T-helper 9 cell (primary cell): ENCODE measurements at places on chromosomes 7 and 10.

- DNase-seq: no peak
Measured at GRCh38 chr10:108899670-108900069, 1023.6 kb downstream of the XPNPEP1 start.

DNA sequence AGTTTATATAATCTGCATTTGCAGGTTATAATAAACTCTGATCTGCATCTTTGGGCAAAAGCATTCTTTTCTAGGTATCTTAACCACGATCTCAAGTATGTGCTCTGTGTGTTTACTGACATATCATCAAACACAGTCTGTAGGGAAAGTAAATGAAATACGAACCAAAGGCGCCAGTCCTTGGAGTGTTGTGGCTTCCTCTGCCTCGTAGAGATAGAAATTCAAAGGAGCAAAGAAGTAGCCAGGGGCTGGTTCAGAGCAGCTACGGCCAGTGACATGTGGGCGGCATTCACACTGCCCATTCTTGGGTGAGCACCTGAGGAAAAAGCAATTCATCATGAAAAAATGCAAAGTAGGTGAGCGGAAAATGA, 38.7 kb downstream of the LAMB4 start:
- no peak for DNase-seq

- DNase-seq: no peak
Measured at GRCh38 chr10:22894714-22895113, 33.1 kb upstream of the ARMC3 start.

DNA sequence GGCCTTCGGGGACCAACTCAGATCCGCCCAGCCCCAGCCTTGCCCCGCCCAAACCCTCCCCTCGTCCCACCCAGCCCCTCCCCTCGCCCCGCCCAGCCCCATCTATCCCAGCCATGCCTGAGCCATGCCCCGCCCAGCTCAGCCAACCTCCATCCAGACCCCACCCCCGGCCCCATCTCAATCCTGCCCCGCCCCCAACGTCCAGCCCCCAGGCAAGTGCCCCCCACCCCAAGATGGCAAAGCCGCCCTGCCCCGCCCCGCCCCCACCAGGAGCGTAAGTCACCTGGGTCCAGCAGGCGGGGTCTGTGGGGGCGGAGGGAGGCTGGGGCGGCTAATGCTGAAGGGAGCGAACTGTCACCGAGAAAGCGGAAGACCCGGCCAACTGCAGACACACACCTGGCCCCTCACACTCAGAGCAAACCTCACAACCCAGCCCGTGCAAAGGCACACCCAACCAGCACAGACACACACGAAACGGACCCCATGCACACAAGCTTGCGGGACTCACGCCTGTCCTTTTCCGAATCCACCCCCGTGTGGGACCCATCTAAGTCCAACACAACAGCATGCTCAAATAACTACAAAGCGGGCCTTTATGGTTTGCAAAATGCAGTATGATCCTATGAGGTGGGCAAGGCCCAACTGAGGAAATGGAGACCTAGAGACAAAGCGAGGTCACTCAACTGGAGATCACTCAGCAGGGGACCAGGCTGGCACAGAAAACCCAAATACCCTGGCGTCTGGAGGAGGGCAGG, 11.5 kb upstream of the OGA start:
- peak; percentile 64 for DNase-seq

DNA sequence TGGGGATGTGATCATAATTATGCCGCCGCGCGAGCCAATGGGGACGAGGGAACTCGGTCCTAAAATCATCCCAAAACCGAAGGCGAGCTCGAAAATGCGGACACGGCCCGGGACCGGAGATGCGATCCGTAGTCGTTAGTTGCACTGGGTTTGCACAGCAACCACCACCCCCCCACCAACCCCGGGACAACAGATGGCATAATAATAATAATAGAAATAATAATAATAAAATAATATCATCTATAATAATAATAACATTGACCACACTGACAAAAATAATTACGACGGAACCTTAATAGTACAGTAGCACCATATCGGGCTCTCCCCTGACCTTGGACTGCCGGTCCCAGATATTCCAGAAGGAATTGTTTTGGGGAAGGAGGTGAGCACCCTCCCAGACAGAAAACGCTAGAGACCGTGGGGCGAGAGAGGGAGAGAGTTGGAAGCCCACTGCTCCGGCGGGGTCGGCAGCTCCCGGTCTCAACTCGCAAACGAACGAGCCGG, 1.1 kb upstream of the EMX2 start:
- DNase-seq: no peak

DNA sequence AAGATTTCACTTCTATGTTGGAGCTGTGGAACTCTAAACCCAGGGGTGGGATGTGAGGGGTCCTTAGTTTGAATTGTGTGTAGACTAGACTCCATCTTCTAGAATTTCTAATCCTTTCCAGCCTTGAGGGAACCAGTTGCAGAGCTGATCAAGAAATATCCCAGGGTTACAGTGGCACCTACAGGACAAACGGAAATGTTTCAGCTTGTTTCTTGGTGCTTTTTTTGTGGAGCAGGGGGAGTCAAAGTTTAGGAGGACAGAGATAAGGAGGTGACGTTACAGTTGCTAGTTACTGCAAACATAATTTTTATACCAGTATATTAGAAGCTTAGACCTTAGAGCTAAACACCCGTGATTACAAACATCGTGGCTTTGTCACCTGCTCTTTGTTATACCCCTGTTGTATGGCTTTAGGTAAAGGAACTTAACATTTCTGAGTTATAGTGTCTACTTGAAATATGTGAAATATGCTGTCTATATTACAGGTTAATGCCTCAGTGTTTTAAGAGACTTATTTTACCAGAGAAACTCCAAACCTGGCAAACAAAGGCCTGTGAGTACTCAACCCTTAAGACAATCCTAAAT, 84.5 kb upstream of the DYNC1I1 start:
- no peak for DNase-seq

GRCh38 chr10:89274928-89275327, 23.4 kb upstream of the LIPA start:
- DNase-seq: no peak

GRCh38 chr10:104028146-104028545, 57.5 kb downstream of the COL17A1 start:
- DNase-seq: no peak

DNA sequence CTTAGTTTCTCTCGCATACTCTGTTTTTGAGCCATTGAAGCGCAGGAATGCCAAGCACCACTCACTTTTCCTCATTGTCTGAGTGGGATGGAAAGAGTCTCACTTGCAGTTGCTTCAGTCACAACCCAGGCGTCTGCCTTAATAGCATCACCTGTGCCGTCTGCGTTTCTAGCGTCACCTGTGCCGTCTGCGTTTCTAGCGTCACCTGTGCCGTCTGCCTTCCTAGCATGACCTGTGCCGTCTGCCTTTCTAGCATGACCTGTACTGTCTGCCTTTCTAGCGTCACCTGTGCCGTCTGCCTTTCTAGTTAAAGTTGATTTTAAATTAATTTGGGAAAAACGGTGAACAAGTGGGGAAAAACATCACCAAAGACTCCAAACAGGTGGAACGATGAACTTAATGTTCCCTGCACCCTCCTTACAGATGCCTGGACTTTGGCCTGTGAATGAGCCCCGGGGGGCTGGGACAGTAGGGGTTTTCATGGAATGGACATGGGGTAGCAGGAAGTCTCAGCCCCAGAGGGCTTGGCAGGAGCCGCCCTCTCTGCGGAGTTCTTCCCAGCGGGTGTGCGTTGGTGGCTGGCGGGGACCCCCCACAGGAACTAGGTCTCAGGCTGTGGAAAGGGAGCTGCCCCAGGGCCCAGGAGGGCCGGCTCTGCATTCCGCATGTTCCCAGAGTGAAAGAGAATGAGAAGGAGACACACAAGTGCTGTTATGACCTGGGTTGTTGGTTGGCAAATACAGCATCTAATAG, 3.5 kb downstream of the ZNF511 start:
- DNase-seq: no peak

DNA sequence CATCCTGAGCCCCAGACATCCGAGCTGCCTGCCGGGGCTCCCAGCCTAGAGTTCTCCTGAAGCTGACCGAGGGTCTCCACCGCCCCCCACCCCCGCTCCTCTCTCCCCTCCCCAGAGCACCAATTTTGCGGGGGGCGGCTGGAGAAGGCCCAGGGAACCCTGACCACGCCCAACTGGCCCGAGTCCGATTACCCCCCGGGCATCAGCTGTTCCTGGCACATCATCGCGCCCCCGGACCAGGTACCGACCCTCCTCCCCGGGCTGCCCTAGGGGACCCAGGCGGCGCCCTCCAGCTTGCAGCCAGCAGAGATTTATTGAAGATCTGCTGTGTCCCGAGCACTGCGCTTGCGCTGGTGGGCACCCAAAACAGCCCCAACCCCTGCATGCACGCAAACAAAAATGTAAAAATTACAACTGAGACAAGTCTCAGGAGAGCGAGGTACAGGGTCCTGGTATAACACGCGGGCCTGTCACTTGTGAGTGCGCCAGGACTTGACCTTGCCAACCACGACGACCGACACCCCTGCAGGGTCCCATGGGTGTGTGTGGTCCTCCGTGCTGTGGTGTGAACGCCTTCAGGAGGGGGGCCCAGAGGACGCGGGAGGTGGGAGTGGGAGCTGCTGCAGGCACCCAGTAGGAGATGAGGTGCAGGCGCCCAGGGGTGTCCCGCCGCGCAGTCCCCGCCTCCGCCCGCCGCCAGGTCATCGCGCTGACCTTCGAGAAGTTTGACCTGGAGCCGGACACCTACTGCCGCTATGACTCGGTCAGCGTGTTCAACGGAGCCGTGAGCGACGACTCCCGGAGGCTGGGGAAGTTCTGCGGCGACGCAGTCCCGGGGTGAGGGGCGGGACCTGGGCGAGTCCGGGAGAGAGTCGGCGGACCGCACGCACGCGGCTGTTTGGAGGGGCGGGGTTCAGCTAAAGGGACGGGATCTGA, 3.1 kb downstream of the PCOLCE start:
- no peak for DNase-seq

GRCh38 chr10:13485623-13486022, 43.2 kb downstream of the BEND7 start:
- no peak for DNase-seq

GRCh38 chr7:151198945-151199848, 11.1 kb downstream of the H2BK1 start:
- no peak for DNase-seq

GRCh38 chr7:137996386-137996851, 5.5 kb downstream of the CREB3L2 start:
- DNase-seq: no peak

- no peak for DNase-seq
Measured at GRCh38 chr10:52674474-52674873, 98.1 kb downstream of the MBL2 start.

DNA sequence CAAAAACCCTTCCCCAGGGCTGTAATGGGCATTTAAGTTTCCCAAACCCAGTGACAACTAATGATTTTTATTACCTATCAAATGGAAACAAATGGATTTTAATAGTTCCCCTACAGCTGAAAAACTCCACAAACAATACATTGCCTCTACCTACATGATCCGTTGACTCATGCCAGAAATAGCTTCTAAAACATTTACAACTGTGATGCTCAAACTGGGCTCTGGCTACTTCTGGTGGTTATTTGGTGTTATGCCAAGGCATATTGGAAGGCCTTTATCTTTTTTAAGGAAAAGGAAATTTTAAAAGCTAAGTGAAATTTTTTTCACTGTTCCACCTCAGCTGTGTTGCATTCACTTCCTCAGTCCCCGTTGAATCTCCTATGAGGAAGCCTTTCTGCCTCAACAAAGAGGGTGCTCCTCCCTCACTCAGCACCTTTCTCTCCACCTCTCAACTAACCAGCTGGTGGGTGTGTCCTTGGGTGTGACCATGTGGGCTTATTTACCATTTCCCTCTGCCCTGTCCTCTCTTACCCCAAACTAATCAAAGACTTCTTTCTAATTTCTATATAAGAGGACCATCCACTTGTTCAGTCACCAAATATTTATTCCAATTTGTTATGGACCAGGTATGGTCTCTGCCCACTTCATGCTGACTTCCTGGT, 82.9 kb downstream of the PRTFDC1 start:
- no peak for DNase-seq

DNA sequence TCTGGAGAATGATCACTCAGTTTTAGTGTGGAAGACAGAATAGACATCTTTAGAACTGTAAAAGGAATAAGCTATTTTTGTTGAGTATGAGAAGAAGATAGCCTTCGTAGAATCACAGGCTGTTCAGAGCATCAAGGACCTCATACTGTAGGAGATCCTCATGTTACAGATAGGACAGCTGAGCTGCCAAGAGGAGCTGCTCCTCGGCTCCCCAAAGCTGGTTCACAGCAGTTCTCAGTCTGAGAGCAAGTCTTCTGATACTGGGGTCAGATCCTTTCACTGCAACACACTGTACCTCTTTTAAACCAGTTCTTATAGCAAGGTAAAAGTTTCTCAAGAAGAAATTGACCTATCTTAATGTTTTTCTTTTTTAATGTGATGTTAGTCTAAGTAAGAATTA, 17.1 kb downstream of the CCNY start:
- no peak for DNase-seq

GRCh38 chr10:16519908-16520861, 1.5 kb downstream of the C1QL3 start:
- DNase-seq: no peak

DNA sequence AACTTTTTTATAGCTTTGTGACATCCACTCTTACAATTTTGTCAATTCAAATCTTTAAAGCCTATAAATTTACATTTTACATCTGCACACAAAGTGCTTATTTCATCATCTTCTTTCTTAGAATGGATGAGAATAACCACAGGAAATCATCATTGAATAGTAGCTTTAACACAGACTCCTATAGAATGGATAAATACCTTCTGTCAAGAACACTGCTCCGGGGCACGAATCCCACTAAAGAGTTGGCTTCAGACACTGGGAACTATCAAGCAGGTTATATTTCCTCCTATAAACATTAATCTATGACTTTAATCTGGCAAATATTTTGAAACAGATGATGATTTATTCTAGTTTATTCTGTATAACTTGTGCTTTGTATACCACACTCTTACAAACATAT, 269.7 kb upstream of the TPK1 start:
- DNase-seq: no peak

- peak; percentile 12 for DNase-seq
Measured at GRCh38 chr10:80260295-80261243, 28.9 kb downstream of the MAT1A start.

DNA sequence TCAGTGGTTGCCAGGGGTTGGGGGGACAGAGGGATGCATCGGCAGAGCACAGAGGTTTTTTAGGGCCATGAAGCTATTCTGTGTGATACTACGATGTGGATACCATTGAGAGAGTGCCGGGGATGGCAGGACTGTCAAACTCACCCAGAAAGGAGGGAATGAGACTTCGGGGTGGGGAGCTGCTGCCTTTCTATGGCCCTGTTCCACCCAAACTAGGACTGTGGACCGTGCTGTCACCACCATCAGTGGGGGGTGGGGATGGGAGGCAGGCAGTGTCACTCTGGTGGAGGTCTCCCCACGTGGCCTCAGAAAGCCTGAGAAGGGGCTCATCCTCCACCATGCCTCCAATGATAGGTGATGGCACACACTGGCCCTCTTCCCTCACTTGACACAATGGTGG, 146.2 kb downstream of the PTPN20 start:
- DNase-seq: no peak

- DNase-seq: no peak
Measured at GRCh38 chr7:1567049-1567771, 2.6 kb downstream of the PSMG3 start.
